Activated naive CD4-positive, alpha-beta T cell treated with anti-CD3 and anti-CD28 coated beads, Interleukin-2, amount 10 ng/mL, durations not matched to agents 7 days and 5 days (primary cell): ENCODE measurements at places on chromosomes 6 and 20.
A peak's percentile ranks its signal among the peaks of the same experiment; 100 is the strongest.

DNA sequence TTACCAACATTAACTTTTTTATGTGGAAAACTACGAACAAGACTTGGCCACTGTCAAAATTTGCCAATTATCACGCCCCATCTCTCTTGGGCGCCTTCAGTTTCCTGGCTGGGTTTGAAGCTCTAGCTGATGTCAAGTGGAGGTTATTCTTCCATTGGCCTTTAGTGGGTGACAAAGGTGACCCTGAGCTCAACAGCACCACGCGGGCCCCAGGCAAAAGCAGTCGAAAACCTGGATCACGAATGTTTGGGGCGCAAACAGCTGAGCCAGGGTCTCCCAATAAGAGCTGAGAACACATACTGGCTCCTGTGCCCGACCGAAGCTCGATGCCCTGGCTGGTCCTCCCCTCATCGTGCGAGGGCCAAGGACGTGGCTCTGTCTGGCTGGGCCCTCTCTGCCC lies 26.8 kb downstream of the SLC17A9 start:
- no peak for DNase-seq

GRCh38 chr6:160462551-160463109 lies 114.5 kb downstream of the SLC22A3 start:
- DNase-seq: peak; percentile 77

GRCh38 chr6:81788748-81789147 lies 36.3 kb upstream of the TENT5A start:
- no peak for DNase-seq

GRCh38 chr6:43890197-43891062 lies 120.4 kb downstream of the VEGFA start:
- no peak for DNase-seq

- no peak for DNase-seq
These were observed 79.6 kb downstream of the IPCEF1 start for GRCh38 chr6:154276810-154277628.

- DNase-seq: no peak
These were observed 32.1 kb downstream of the TRAM2 start for GRCh38 chr6:52544602-52545405.

DNA sequence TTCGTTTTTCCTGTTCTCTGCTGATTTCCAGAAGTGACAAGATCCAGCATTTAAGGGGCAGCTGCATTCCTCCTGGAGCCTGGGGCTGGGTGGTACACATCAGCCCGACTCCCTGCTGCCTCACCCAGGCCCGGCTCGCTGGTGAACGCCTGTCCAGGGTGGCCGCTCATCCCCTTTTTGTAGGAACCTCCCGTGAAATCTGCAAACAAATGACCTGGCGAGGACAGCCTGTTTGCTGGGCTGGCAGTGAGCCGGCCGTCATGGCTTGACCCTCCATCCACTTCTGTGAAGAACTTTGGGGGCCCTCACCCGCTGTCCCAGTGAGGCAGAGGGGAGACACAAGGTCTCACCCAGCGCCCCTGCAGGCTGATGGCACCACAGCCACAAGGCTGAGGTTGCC lies 39.0 kb downstream of the PYGB start:
- peak; percentile 7 for DNase-seq

DNA sequence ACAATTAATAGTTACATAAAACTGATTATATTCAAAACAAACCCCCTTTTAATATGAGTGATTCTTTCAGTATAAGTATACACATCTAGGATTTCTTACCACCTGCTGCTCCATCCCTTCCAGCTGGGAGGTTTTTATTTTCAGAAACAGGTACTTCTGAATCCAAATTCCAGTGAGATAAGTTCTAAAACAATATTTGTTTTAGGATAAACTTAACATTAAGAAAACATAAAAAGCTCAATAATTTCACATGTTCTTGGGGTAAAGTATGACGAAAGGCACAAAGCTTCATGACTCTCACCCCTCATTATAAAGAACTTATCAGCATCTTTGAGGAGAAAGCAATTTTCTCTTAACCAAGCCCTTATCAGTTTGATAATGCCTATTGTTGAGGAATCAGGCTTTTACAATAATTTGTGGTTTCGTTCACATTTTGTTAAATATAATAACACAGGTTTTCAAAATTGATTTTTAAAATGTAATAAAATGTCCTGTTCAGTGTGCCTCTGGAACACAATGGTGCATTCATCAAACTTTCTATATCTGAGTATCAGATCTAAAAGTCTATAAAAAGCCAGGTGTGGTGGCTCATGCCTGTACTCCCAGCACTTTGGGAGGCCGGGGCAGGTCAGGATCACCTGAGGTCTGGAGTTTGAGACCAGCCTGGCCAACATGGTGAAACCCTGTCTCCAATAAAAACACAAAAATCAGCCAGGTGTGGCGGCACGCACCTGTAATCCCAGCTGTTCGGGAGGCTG lies 4.3 kb downstream of the FAM217A start:
- no peak for DNase-seq

GRCh38 chr6:95866732-95867131 lies 149.0 kb upstream of the FUT9 start:
- DNase-seq: no peak

GRCh38 chr20:42901689-42902440 lies 287.8 kb downstream of the PTPRT start:
- no peak for DNase-seq

- no peak for DNase-seq
These were observed 595.7 kb downstream of the PTPRT start for GRCh38 chr20:42594011-42594410.

DNA sequence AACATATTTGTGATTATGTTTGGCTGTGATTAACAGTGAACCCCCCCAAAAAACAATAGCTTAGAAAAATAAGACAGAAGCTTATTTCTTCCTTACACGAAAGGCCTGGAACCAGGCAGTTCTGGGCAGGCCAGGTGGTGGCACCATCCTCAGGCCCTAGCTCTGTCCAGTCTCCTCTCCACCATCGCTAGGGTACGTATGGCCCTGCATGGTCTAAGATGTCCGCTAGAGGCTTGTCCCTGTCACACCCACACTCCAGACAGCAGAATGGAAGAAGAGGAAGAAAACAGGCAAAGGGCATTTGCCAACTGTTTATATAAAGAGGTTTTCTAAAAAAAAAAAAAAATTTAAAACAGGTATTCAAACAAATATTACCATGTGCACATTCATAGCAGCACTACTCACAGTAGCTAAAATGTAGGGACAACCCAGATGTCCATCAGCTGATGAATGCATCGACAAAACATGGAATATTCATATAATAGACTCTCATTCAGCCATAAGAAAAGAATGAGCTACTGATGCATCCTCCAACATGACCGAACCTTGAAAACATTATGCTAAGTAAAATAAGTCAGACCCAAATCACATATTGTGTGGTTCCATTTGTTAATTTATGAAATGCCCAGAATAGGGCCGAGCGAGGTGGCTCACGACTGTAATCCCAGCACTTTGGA lies 6.7 kb downstream of the TGM3 start:
- DNase-seq: no peak

- DNase-seq: no peak
These were observed 180.1 kb downstream of the TSHZ2 start for GRCh38 chr20:53152228-53152627.

DNA sequence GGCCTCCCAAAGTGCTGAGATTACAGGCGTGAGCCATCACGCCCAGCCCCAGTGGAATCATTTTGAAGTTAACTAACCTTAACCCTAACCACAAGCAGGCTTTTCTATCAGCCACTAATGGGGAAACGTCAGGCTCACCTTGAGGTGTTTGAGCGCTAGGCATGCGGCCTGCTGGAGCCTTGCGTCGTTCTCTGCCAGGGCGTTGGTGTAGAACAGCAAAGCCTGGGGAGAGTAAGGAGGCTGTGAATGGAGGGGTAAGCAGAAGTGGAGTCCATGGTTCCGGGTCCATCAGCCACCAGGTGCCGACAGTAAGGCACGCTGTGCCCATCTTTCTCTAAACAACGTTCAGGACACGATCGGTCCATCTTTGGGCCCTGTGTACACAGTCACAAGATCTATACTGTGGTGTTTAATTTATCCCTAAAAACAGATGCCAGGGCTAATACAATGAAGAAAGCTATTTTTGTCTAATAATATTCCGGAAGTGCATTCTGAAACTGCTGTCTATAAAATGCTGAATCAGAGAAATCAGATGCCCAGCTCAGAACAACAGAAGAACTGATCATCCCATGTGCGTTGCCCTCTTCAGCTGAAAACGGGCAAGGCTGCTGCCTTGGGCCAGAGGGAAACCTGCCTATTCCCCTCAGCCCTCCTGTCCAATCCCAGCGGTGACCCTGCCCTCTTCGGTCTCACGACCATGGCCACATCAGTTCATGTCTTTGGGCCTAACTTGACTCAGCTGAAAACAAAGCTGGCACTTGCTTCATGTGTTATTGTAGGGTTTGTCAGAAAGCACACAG lies 79.6 kb downstream of the PTPN1 start:
- no peak for DNase-seq

- no peak for DNase-seq
These were observed 4.4 kb upstream of the HMGN3 start for GRCh38 chr6:79238919-79239318.

GRCh38 chr20:32190616-32191415 lies 16.7 kb downstream of the PLAGL2 start:
- DNase-seq: no peak

DNA sequence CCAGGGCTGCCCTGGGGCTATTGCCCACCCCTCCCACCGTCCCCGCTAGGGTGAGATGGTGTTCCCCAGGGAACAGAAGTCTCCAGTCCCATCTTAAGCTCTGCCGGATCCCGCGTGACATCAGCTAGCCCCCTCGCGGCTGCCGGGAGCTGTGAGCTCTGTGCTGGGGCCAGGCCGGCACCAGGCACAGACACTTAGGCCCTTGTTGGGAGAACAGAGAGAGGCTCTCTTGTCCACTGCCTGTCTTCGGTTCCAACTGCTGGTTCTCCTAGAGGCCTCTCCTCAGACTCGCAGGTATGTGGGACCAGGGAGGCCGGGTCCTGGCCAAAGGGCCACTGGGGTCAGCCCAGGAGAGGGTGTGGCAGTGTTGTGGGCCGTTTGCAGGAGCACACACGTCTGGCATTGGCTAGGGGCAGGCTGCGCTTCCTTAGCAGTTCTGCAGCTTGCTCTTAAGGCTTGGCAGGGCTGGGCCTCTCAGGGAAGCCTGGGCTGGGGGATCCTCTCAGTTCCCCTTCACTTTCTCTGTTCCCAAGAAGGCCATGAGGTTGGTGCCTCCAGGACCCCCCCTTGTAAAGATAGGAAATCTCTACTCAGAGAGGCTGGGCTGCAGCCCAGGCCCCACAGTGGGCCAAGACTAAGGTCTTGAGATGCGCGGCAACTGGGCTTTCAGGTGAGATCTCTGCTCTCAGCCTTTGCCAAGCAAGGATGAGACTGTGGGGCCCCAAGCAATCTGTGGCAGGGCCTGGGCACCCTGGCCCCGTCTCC lies 6.3 kb downstream of the SGK2 start:
- DNase-seq: no peak

DNA sequence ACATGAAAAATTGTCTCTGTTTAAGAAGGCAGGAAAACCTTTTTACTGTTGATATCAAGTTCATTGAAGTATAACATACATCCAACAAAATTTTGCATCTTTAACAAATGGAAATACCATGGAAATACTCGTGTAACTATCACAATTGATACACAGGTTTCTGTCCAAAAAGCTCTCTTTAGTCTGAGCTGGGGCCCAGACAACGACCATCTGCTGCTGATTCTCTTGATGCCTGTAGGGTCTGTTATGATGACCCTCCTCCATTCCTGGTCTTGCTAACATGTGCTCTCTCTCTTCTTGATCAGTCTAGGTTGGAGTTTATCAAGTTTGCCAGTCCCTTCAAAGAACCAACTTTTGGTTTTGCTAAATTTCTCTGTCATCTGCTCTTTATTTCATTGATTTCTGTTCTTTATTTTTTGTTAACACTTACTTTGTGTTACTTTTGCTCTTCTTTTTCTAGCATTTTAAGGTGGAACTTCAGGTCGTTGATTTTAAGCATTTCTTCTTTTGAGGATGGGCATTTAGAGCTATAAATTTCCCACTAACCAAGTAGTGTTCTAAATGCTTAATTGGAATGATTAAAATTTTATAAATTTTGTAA lies 116.8 kb downstream of the PSMB1 start:
- no peak for DNase-seq

DNA sequence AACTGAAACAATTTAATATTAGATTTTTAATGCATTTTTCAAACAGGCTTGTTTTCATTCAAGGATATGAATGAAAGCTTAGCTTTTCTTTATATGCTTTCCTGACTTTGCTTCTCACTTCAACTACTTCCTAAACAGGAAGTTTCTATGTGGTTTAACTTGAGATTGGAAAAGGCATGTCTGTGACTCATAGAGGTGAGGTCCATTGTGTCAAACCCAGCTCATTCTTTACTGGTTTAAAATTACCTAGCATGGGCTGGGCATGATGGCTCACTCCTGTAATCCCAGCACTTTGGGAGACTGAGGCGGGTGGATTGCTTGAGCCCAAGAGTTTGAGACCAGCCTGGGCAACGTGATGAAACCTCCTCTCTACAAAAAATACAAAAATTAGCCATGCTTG lies 34.4 kb downstream of the EFHC1 start:
- DNase-seq: no peak

GRCh38 chr6:168713839-168714238 lies 272.9 kb downstream of the SMOC2 start:
- DNase-seq: no peak

DNA sequence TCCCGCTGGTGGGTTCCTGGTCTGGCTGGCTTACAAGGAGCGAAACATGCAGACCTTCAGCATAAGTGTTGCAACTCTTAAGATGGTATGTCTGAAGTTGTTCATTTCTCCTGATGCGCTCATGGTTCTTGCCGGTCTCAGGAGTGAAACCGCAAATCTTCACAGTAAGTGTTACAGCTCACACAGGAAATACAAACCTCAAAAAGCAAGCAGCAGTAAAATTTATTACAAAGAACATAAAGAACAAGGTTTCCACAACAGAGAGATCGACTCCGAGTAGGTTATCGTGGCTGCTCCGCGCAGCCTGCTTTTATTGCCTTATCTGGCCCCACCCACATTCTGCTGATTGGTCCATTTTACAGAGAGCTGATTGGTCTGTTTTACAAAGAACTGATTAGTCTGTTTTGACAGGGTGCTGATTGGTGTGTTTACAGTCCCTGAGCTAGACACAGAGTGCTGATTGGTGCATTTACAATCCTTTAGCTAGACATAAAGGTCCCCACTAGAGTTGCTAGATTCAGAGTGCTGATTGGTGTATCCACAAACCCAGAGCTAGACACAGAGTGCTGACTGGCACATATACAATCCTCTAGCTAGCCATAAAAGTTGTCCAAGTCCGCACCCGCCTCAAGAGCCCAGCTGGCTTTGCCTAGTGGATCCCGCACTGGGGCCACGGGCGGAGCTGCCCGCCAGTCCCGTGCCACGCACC lies 39.2 kb downstream of the TRIM27 start:
- DNase-seq: peak; percentile 88

DNA sequence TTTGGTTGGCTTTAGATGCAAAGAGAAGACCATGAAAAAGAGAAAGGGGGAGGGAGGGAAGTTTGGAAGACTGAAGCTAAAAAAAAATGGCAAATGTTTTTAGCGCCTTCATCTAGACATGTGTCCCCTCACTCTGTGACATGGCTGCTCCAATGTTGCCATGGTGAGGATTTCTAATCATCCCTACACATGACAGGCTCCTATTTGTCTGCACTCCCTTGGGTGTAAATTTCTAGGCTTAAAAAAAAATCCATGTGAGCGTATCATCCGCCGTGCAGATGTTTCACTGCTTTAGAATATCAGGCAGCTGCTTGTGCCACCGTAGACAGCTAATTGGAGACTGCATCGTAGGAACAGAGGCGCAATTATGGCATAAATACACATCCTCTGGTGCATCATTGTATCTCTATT lies 761.1 kb upstream of the MMS22L start:
- DNase-seq: no peak
